ENCODE measurements at places on chromosomes 2 and 18.

- DNase-seq: no peak
Observed at GRCh38 chr18:53567929-53568574, 656.4 kb downstream of the MBD2 start.

DNA sequence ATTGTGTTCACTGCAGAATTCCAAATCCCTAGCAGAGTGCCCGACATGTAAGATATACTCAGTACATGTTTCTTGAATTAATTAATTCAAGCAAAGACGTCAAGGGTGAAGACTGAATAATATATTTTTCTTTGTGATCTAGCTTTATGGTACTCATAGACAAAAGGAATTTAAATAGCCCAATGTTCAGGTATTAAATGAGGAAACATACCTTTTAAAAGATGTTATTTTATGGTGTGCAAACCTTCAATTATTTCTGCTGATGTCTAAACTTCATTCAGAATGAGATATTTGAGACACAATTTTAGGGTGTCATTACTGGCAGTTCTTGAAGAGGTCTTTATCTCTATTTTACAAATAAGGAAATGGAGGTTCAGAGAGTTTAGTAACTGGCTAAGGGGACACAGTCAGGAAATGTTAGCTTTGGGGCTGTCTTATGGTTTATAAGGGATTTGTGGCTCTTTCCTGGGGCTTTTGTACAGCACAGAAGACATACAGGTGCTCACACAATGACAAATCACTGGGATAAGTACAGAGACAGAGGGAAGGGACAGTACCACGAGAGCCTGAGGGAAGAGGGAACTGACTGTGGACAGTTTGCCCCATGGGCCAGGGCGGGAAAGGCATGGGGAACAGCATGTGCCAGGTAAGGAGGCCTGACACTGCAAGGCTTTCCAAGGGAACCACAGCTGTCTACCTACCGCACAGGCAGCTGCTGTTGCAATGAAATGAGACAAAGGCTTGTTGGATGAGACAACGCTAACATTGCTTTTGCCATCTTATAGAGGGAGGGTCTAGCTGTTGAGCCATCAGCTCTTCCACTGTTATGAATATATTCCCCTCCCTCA, 155.3 kb downstream of the DDX1 start:
- DNase-seq: no peak

GRCh38 chr2:42900289-42900891, 108.0 kb upstream of the HAAO start:
- no peak for DNase-seq

GRCh38 chr2:44134848-44135247, 33.8 kb upstream of the PPM1B start:
- DNase-seq: no peak

DNA sequence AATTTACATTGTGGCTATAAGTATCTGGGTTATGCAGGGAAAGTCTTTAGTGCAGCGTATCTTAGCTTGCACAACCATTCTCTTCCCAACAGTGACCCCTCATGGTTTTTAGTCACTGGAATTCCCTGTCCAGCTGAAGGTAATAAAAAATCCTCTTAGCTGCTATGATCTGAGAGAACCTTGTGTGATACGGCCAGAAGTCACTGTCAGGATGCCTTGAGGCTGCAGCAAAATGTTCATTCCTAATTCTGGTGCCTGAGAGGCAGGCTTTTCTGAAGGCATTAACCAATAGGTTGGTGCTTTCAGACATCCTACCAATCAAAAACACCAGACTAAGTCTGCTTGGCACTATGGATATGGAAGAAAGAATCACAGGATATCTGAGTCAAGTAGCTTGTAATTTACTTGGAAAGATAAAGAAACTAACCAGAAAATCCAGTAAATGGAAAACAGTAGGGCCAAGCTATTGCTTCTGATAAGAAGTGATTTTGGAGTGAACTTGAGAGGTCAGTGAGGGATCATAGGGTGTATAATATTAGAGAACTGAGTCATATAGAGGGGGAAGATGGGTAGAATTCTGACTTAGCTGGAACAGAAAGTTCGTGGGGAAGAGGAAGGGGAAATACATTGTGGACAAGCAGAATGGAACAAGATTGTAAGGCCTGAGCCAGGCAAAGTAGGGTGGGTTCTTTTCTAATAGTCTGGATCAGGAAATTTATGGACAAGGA, 89.0 kb upstream of the SLC14A2 start:
- no peak for DNase-seq

GRCh38 chr2:99653433-99653832, 163.6 kb upstream of the REV1 start:
- DNase-seq: no peak

DNA sequence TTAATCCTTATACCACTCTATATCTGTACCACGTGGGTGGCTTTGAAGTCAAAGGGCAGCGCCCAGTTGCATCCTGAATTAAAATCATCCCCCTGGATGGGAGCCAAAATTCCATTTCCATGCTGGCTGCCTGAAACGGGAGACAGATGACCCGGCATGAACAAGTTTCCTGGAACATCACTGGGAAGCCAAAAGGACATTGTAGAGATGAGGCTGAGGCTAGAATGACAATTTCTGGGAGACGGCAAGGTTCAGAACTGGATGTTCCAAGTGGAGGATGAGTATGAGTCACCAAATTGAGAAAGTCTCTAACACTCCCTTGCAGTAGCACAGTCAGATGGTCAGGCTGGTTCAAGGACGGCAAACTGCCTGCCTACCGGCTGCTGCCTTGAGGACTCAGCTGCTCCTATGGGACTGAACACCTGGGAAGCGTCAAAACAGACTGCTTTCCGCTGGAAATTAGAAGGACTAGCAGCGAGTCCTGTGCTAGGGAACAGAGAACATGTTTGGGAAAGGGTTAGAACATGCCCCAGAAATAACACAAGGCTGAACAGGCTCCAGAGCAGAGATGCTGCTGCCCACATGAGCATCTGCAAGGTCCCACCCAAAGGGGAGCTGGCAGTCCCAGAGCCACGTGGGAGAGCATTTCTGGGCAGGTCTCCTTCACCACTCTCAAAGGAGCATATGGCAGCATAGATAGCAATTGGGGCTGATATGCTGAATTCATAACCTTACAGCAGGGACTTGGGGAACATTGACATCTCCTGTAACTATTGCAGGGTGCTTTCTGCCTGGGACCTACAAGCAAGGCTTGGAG, 32.0 kb downstream of the YPEL5 start:
- DNase-seq: no peak

DNA sequence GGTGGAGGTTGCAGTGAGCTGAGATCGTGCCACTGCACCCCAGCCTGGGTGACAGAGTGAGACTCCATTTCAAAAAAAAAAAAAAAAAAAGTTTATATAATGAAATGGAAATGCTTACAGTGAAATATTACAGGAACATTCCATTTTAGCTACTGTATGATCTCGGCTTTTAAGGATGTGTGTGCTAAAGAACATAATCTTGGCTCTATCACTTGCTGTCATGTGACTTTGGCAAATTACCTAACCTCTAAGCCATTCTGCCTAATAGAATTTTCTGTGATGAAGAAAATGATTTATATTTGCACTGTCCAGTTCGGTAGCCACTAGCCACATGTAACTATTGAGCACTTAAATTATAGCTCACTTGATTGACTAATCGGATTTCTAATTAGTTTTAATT, 36.3 kb downstream of the SMAD4 start:
- DNase-seq: no peak

DNA sequence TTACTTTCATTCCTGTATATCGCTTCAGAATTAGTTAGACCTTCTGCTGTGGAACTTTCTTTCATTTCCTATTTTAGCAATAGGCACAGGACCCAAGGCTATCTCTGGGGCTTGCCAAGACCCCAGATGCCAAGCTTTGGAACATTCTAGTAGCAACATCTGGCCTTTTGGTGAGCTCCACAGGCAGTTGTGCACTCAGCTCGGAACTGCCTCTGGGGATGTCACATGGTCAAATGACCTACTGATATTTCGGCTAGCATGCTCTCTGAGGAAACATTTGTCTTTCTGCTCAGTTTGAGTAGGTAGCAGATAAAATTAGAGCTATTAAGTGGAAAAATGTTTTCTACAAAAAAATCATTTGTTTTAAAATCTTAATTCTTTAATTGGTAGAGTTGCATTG, 76.6 kb upstream of the ITGA4 start:
- no peak for DNase-seq

Data from stimulated activated CD4-positive, alpha-beta T cell treated with anti-CD3 and anti-CD28 coated beads, Interleukin-1b, Interleukin-23, amount 100 ng/mL, for 1 hour (primary cell).